Mesenteric fat pad (tissue), 1 donor: ENCODE measurements at places on chromosomes 7 and 10. TPM values are rescaled to one million over a fixed set of nuclear protein-coding genes. Genes with fewer than 3 reads are reported as not detected.

PALS2 gene
- 45.2 TPM for total RNA-seq

- DNase-seq: peak; percentile 68
Measured at GRCh38 chr10:70594161-70594560, 8.4 kb downstream of the PRF1 start.

DNA sequence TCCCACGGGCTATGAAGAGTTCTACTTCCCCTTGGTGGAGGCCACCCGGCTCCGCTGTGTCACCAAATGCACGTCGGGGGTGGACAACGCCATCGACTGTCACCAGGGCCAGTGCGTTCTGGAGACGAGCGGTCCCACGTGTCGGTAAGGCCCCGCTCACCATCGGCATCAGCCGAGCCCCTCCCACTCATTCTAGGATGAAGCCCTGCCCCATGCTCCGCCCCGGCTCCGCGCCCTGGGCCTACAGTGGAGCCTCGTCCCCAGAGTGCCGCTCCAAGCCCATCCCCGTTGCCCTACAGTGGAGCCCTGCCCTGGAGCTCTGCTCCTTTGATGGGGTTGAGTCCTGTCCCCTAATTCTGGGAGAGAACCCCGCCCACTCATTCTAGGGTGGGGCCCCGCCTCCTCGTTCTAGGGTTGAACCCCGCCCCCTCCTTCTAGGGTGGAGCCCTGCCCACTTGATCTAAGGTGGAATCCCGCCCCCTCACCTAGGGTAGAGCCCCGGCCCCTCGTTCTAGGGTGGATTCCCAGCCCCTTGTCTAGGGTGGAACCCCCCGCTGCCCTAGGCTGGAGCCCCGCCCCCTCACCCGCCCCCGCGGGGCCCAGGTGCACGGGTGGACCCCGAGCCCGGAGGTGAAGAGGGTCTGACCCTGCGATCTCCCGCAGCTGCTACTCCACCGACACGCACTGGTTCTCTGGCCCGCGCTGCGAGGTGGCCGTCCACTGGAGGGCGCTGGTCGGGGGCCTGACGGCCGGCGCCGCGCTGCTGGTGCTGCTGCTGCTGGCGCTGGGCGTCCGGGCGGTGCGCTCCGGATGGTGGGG, 3.4 kb upstream of the MUC12 start:
- DNase-seq: peak; percentile 95

DNA sequence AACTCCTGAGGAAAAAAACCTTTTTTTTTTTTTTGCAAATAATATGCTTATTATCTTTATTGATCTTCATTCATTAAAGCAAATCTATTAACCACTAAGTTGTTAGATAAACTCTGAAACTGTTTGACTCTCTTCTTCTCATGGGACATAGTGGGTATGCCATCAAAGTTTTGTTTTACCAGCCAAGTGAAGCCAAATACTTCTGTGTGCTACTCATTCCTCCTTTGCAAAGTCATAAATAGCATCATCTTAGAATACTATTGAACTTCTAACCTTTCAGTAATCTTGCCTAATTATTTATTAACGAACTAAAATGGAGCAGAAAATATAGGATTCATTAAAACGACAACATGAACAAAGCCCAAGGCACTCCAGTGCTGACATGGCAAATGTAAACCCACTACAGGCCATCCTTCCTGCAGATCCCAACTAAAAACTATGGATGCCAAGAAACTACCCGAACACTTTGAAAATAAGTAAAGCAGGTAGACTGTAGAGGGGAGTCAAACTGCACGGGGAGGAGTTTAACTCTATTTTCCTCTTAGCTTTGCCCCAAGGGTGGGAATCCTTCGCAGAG, 61.2 kb upstream of the ODAD2 start:
- no peak for DNase-seq

DNA sequence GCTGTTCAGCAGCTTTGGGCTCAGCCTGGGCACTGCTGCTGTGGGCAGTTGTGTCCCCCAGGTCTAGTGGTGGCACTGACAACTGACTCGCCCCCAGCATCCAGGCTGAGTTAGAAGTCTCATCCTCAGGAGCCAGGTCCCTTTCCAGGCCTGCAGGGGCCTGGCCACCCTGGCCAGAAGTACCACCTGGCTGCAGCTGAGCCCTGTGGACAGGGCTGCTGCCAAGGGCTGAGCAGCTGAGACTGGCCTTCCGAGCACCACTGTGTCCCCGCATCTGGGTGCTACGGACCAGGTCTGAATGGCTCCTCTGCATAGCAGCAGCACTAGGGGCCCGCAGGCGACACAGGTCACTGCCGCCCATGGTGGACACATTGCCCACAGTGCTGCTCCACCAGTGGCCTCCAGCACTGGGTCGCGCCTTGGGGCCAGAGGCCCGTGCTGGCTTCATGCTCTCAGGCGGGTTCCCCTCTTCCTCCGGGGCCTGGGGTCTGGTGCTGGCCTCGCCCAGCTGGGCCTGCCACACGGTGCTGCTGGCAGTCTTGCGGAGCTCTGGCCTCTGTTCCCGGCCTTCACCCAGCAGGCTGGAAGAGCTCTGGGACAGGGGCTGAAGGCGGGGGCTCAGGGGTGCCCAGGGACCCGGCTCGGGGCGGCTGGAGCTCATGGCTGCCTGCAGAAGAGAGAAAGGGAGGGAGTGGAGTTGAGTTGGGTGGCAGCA, 6.2 kb downstream of the GPRIN2 start:
- peak; percentile 91 for DNase-seq

- DNase-seq: no peak
Measured at GRCh38 chr10:77606751-77607150, 30.9 kb downstream of the KCNMA1 start.

DNA sequence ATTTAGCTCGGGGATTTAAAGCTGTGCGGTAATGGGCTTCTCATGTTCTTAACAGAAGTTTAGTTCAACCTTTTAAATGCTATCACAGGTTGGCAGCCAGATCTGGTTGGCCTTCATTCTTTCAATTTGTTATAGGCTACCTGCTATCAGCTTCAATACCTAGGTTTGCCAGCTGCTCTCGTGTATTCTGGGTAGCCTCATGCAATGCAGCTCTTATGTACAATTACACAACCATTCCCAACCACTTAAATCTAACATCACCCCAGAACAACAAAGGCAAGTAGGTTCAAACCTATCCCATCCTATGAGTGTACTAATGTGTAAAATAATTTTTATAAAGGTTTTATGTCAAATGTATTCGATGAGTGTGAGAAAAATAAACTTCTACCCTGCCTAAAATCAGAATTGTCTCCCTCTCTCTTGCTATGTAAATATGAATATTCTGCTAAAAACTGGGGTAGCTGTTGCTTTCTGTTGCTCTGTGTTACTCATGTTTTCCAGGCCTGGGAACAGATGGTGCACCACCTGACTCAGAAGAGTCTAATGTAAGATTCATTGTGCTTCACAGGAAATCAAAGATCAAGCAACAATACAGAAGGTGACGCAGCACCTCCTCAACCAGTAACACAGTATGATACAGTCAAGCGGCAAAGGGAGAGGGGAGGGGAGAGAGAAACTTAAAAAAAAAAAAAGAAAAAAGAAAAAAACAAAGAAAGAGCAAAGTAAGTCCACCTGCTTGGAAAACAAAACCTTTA, 188.6 kb downstream of the ETV1 start:
- no peak for DNase-seq
